CD14-positive monocyte (primary cell): ENCODE measurements at places on chromosomes 16 and 17.

GRCh38 chr16:88686439-88687253, at the start of gene SNAI3:
Gene SNAI3 (minus strand): TSS chr16:88686507. CDS start chr16:88686406, 101 bp downstream.
- DNase-seq = peak; percentile 78

DNA sequence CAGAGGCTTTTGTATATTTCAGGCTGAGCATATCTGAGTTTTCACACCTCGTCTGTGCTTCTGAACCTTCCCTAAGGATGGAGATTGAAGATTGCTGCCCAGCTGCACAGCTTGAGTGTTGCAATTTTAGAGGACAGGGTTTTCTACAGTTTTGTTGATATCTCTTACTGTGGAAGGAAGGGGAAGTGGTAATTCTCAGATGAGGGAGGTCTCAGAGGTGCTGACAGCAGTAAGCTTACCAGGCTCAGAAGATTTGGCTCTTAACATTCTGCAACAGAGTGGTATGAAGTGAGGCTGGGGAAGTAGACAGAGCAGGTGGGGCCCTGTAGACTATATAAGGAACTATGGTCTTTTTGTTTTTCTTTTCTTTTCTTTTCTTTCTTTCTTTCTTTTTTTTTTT, 45.8 kb upstream of the ARHGAP17 start:
- DNase-seq = peak; percentile 21

DNA sequence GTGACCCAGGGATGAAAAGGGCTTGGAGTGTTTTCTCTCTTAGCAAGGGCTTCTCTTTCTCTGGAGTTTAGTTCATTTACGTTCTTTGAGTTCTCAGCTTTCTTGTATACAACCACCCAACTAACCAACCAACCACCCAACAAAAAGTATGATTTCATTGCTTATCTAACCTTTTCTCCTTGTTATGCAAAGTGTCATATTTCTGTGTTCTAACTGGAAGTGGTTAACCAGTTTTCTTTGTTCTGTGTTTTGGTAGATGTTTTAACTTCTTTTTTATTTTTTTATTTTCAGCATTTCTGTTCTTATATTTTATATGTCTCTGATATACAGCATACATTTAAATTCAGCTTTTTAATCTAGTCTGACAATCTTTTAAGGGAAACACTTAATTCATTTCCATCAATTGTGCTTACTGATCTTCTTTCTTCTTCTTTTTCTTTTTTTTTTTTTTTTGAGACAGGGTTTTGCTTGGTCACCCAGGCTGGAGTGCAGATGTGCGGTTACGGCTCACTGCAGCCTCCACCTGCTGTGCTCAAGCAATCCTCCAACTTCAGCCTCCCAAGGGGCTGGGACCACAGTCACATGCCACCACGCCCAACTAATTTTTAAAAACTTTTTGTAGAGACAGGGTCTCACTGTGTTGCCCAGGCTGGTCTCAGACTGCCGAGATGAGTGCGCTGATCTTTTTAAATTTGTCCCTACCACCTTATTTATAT, 29.6 kb downstream of the NLK start:
- DNase-seq = no peak

DNA sequence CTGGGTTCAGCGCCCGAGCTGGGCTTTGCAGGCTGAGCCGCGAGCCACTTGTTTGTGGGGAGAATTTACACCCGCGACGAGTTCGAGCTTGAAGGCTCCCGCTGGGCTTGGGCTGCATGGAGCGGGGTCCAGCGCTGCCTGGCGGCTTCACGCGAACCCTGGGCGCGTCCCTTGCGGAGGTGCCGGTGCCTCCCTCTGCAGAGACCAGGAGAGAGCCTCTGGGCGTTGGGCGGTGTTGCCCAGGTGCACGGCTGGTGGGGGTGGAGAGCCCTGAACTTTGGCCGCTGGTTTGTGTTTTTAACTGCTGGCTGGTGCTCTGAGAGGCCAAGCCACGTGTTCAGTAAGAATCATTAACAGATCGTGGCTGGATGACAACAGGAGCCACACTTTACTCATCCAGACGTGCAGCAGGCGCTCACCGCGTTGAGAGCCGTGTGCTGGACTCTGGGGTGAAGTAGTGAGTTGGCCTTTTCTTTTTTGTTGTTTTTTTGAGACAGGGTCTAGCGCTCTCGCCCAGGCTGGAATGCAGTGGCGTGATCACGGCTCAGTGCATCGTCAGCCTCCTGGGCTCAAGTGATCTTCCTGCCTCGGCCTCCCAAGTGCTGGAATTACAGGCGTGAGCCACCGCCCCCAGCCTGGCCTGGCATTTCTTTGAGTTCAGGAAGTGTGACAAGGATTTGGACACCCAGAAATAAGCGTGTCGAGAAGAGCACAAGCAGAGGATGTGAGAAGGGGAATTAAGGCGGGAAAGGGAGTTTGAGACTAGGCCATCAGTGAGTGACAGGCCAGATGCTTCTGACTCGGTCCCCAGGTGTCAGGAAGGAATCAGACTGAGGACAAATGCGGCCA, 827 bp downstream of the CDK10 start:
- no peak for DNase-seq

DNA sequence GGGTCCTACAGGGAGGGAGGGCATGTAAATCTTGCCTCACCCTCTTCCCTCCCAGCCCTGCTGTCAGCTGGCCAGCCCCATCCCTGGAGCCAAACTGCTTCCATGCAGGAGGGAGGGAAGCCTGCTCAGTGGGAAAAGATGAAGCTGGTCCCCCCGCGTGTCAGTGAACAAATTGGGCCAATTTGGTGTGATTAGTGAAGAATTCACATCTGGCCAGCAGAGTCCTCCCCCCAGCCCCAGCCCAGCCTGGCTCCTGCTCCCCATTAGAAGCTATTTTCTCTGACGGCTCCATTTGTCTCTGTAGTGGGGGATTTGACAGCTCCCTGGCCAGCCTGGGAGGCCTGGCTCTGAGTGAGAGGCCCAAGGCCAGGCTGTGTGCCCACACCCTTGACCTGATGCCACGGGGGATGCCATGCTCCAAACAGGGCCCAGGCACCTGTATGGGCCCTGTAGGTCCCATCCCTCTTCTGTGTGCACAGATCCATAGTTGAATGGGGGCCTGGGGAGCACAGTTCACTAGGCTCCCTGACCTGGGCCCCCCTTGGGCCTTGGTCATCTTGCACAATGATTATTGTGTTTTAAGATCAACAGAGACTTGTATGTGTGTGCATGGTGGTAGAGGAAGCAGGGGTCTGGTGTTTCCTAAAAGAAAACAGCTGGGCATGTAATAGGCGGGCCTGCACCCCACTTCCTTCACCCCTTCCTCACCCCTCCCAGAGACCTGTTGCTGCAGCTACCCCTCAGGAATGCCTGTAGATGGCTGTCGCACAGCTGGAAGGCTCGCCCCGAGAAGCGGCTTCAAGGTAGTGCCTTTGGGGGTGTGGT, 50.7 kb upstream of the TAC4 start:
- DNase-seq = no peak

DNA sequence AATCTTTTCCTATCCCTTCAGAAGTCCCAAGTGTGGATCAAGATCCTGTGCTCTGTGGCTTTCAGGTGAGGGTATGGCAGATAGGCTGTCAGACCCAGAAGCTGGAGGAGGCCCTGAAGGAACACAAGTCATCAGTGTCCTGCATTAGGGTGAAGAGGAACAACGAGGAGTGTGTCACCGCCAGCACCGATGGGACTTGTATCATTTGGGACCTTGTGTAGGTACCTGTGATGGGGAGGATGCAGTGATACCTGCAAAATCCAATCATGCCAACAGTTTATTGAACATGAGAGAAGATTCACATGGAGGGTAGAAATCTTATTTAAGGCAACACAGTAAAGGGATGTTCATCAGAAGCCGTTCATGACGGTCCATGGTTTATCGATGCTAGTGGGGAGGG, 10.0 kb upstream of the USP43 start:
- DNase-seq = no peak

- no peak for DNase-seq
These were observed 16.7 kb downstream of the ANKRD40 start for GRCh38 chr17:50690887-50691549.

GRCh38 chr17:18025241-18025944, 13.6 kb downstream of the ATPAF2 start:
- DNase-seq = peak; percentile 93

- DNase-seq = no peak
These were observed 547.0 kb downstream of the MAF start for GRCh38 chr16:79053577-79053976.

GRCh38 chr16:53041320-53042051, 11.2 kb downstream of the CHD9NB start:
- DNase-seq = no peak

- DNase-seq = no peak
These were observed 361.4 kb upstream of the C16orf82 start for GRCh38 chr16:26705346-26705745.

DNA sequence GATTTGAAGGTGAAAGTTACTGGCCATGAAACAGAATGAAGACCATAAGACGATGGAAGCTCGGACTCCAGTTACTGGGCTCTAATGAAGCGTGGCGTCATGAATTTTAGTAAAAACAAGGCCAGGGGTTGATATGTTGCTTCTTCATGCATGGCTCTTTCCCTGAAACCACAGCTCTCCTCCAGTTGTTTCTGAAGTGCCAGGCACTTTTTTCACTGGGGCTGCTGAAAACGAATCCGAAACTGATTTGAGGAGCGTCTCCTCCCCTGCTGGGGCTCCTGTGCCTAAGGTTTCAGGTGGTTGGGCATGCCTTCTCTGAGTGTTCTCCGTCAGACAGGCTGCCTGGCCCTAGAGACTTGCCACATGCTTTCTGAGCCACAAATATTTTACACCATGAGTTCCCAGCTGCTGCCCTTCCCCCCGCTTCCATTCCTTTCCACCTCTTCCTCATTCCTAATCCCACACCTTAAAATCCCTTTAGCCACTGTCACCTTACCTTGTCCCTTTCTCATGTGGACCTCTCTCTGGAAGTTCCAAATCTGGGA, 3.7 kb upstream of the MYL4 start:
- DNase-seq = no peak

DNA sequence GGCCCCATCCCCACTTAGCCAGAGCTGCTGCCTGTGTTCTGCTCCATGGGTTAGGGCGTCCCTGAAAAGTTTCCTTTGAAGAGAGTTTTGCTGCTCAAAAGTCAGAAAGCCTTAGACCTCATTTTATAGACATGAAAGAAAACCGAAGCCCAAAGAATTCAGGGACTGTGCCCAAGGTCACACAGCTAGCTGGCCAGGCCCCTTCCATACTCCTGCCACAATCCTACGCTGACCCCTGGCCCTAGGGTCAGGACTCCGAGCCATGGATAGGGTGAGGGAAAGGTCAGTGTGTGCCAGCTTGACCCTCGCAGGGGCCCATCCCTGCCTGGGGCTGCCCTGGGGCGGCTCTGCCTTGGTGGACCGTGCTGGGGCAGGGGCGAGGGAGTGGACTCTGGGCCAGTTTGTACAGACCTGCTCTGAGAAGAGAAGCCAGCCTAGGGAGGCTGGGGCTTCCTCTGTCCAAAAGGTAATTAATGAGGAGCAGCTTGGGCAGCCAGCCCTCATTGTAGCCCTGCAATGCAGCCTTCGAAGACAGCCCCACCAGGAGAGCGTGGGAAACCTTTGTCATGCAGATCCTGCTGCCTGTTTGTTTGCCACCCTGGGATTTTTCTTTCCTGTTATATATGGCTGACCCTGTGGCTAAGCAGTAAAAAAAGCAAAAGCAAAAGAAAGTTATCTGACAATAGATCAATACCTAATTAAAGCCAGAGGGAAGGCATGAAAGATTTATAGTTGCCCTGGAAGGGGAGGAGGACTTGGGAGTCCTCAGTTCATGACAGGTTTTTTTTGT, 37.4 kb downstream of the RHBDL3 start:
- DNase-seq = no peak

- no peak for DNase-seq
These were observed 4.3 kb downstream of the TSR3 start for GRCh38 chr16:1347286-1347855.

GRCh38 chr16:23343643-23344612, 41.8 kb downstream of the SCNN1B start:
- no peak for DNase-seq

DNA sequence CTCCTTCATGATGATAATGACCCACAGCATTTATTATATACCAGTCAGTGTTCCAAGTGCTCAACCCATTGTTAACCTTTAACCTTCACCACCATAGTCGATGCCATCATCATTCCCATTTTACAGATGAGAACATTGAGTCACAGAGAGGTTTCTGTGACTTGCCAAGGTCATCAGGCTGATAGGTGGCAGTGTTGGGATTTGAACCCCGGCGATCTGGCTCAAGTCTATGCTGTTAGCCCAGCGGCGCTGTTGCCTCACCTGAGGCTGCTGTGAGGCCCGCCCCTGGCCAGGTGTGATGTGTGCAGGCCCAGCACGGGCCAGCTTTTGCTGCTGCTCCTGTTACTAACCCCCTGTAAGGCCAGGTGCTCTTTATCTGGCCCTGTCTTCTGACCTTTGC, 101.2 kb downstream of the OR1D5 start:
- DNase-seq = no peak

DNA sequence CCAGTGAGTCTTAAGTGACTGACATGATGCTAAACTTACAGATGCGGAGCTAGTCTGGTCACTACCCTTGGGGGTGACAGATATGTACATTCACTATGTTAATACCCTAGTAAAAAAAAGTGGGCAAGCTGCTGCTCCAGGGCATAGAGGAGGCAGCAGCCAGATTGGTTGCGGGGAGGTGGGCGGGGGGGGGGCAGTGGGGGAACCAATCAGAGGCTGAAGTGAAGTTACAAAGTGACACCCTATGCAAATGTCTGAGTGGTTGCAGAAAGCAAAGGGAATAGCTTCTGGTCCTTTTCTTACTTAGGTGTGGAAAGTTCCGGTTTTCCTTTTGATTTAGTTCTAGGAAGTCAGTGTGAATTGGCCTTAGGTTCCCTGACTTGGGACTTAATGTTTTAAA, 12.1 kb downstream of the NDEL1 start:
- DNase-seq = no peak

DNA sequence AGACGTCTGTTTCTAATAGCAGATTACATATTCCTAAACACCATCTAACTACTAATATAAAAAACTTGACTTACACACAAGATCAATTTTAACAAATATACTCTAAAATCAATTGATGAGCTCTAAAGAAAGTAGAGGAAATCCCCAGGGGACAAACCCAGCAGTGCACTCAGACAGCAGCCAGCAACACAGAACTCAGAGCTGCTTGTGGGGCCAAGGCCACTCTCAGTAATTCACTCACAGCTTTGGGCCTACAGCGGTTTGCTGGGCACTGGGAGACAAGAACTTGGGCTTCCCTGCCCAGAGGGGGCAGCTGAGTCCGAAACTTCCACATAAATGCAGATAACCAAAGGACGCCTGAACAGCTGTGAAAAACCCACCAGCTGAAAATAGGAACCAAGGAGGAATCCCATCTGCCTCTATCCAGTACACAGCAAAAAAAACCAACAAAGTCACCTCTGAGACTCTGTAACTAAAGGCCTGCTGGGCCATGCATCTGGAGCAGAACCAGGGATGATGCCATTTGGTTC, 21.4 kb downstream of the NPLOC4 start:
- no peak for DNase-seq

GRCh38 chr16:1102921-1103635, 7.0 kb upstream of the C1QTNF8 start:
- DNase-seq = peak; percentile 34

GRCh38 chr16:85570735-85571562, 42.2 kb upstream of the GSE1 start:
- peak; percentile 84 for DNase-seq

- DNase-seq = peak; percentile 53
These were observed 20.7 kb downstream of the LGALS9 start for GRCh38 chr17:27651411-27652345.

- DNase-seq = no peak
These were observed 93.8 kb downstream of the PGS1 start for GRCh38 chr17:78472035-78472905.

- peak; percentile 82 for DNase-seq
These were observed 30.6 kb downstream of the RPTOR start for GRCh38 chr17:80575057-80575875.

GRCh38 chr17:74690409-74690825, 22.3 kb downstream of the CD300LF start:
- DNase-seq = peak; percentile 98

- no peak for DNase-seq
These were observed 8.7 kb downstream of the ENDOV start for GRCh38 chr17:80423536-80424225.
